ENCODE measurements at places on chromosomes 12 and 14. TPM values are rescaled to one million over a fixed set of nuclear protein-coding genes. Genes with fewer than 3 reads are reported as not detected.

The CLEC9A gene
- total RNA-seq = not detected

The PLCZ1 gene
- not detected for total RNA-seq

The SOAT2 gene
- 0.23 TPM for total RNA-seq

The CMTM5 gene
- total RNA-seq = not detected

The RAB35 gene
- 78.2 TPM for total RNA-seq

Data from A549 treated with ZK216348 at 1 μM for 4 hours (cell line).